ELF-1 (cell line): ENCODE measurements at places on chromosomes 4 and X.
A peak's percentile ranks its signal among the peaks of the same experiment; 100 is the strongest.

DNA sequence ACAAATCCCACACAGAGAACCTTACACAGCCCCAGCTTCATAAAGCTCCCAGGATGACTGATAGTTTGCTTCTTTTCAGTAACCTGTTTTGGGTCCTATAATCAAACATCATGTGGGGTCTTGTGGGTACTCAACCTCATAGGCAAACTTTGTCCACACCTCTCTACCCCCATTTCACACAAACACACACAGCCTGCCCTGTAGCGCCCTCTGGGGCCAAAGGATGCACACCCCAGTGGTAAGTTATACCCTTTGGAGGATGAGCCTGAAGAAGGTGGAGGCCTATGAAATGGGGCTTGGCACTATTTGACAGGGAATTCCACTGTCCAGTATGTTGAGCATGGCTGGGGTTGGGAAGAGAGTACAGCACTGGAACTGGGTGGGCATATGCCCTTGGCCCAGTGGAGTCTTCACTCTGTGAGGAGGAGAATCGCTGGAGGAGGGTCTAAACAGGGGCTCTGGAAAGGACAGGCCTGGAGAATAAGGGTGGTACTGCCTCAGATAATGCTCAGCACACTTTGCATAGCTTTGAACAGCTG is 30.5 kb upstream of the COL25A1 start:
- DNase-seq = peak; percentile 54

DNA sequence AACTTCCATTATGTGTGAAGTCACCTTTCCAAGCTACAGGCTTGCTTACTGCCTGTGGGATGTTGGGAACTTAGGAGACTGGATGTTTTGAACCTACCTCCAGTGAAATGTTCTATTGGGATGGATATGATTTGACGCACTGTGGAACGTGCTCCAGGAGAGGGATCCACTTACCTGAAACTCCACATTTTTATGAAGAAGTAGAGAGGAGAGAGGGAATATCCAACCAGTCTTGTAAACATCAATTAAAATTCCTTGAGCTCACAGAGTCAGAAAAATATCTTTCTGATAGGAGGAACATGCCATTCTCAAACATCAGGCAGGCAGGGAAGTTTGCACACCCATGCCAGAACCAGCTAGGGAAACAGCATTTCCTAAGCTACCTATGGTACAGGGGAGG is 91.1 kb upstream of the MAOA start:
- DNase-seq = no peak

DNA sequence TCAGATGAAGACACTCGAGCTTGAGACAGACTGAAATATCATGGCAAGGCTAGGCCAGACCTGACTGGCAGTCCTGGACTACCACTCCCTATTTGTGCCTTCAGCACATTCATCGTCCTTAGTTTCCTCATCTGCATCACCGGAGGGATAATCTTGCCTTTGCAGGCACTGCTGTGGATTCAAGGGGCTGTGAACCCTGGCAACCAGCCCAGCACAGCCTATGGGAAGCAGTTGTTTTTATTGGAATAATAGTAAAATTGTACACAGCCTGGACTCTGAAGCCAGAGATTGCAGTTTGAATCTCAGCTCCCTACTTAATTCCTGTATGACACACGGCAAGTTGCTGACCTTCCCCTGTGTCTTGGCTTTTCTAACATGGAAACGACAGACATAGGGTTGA is 161.0 kb downstream of the NSUN7 start:
- DNase-seq = no peak

DNA sequence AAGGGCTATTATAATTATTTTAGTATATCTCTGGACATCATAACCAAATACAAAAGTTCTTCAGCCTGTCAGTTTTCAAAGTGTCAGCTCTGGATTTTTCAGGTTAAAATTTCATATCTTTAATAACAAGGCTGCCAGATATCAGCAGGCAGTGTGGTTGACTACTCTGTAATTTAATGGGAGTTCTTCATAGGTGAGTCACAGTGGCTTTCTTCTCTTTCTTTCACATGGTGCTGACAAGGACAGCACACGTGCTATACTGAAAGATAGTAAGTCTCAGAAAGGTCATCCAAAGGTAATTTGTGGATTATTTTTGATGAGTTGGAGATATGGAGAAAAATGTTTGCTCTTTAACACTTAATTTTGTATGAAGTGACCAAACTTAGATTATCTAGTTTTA is 43.2 kb downstream of the GALNT7 start:
- no peak for DNase-seq

GRCh38 chr4:184097241-184097605 is 120.5 kb downstream of the ENPP6 start:
- DNase-seq = peak; percentile 80

DNA sequence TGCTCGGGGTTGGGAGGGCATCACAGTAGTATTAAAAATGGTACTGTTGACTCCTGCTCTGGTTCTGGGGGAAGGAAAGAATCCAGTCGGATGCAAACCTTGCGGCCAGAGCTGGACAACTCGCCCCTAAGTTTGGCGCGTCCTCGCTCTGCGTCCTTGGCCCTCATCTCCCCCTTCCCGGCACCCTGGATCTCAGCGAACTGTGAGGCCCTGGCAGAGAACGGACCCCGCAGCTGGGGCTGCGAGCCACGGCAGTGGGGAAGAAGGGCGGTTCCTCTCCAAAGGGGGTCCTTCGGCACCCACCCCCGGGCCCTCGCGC is 14.0 kb downstream of the ARHGEF6 start:
- no peak for DNase-seq

- no peak for DNase-seq
Observed at GRCh38 chr4:129543299-129543698, 447.3 kb downstream of the C4orf33 start.

DNA sequence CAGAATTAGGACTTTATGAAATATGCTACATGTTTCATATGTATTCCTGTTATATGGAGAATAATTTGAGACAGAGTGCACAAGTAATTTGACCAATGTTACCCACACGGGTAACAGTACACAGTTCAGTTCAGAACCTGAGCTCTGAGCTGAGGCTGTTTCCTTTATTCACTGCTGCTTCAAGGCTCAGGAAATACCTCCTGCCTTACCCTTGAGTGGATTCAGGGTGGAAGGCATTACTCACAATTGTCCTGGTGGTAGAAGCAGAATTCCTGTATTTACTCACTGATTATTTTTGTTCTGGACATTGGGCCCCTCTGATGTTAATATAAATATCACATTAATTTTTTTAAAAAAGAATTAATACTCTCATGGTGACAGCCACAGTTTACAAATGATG is 73.5 kb upstream of the CAMK2D start:
- no peak for DNase-seq

GRCh38 chr4:121252224-121252806 is 88.2 kb upstream of the TNIP3 start:
- peak; percentile 71 for DNase-seq

DNA sequence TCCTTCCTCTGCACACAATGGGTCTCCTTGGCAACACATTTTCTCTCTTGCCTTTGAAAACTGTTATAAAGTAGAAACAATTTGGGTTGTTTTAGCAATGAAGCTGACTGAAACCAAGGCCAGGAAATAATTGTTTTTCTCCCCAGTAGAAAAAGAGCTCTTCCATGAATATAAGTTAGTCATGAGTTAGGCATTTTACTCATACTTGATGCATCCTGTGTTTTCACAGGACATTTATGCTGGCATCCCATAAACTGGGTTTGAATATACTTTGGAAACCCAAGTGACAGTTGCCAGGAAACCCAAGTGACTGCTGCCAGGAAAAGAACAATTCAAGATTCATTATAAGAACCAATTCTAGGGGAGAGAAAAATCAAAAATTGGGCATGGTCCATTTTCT is 128.6 kb upstream of the NPY2R start:
- no peak for DNase-seq

DNA sequence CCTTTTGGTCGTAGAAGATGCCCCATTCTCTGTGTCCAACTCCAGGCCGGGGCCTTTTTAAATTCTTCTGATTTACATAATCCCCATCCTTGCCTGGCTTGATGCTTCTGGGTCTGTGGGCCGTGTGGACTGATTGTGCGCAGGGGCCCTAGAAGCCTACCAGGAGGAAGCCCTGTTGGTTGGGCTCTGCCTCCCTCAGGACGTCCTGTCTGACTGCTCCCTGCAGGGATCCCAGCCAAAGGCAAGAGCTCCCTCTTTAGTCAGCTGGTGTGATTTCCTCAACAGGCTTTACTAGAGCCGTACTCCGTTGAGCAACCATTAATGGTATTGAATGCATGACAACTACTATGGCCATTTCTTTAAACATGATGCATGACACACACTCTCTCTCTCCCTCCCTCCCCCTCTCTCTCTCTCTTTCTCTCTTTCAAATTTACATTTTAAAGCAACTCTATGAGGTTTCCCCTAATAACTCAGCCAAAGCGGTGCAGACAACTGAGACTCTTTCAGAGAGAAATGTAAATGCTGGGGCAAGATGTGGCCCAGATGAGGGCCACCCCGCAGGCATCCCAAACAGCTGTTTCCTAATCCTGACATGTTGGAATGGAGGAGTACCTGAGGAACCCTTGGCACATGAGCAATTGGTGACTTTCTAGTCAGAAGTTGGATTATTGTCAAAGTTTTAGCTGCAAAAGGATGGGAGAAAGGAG is 117.3 kb downstream of the DRD5 start:
- DNase-seq = peak; percentile 84

DNA sequence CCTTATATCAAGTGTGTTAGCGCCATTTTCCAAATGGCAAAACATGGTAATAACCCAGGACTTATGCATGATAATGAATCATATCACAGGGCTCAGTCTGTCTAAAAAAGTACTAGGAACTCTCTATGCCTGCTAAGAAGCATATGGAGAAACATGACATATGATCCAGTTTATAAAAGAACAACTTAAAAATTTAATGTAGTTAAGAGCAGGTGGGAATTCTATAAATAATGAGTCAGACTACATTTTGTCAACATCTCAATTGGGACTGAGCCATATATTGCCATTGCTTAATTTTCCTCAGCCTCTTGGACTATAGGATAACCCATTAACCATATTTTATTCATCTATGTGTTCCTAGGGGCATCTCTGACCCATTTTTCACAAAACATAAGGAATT is 360.4 kb upstream of the AGA start:
- DNase-seq = no peak

DNA sequence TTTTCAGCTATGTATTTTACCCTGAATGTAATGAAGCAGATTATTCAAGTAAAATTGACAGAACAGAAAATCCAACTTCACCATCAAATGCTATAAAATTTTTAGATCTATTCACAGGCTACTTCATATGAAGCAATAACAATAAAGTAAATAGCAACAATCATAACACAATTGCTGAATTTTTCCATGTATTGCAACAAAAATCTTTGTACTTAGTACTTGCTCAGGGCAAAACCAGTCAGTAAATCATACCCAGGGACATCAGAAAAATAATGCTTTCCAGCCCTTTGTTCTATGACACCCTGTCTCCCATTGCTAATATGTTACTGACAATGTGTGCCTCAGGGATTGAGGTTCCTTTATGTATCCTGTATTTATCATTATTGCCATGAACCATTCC is 15.5 kb downstream of the TNIP3 start:
- DNase-seq = no peak

DNA sequence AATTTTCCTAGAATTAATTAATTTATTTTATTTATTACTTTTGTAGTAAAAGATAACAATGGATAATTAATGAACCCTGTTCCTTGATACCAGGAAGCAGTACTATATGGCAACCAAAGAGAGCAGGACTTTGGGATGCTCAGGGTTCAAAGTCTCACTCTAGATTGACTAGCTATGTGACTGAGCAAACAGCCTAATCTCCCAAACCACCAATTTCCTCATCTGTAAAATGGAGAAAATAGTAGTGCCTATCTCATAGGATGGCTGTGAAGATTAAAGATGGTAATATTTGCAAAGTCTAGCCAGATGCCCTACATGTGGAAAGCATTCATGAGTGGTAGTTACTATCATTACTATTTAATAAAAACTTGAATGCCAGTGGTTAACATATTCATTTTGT is 97.6 kb downstream of the PRDM5 start:
- no peak for DNase-seq

DNA sequence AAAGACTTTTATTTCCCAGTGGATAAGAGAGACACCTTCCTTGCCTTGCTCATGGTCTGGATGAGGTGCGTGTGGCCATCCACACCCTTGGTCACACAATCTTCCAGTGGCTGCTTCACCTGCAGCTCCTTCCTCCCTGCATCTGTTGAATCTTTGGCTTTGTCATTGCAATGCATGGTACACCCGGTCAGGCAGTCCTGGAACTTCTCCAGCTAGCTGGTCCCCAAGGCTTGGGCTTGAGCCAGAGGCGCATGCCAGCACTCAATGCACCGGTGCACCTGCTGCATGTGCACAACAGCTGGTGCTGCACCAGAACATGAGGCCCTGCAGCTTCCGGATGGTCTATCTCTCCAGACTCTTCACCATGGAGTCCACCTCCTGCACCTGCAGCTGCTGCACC is 31.7 kb downstream of the SCML1 start:
- DNase-seq = no peak

DNA sequence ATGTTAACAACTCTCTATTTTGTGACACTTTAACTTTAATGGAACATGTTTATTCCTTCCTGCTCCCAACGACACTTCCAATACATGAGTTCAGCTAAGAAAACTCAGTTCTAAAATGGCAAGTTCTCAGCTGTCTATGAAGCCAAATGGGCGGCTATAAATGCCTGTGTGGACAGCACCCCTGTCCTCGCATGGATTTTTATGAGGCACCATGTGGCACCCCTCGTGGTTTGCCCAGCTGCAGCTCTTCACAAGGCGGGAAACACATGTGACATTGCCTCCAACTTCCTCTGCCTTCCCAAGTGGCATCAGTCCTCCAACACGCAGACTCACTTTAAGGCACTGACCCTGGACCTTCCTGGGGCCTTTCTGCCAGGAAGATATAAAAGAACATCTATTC is 48.0 kb downstream of the SH3RF1 start:
- DNase-seq = no peak

- no peak for DNase-seq
Observed at GRCh38 chr4:32268863-32269262, 1548.7 kb downstream of the PCDH7 start.

GRCh38 chr4:78880874-78881492 is 58.3 kb downstream of the PAQR3 start:
- DNase-seq = no peak

DNA sequence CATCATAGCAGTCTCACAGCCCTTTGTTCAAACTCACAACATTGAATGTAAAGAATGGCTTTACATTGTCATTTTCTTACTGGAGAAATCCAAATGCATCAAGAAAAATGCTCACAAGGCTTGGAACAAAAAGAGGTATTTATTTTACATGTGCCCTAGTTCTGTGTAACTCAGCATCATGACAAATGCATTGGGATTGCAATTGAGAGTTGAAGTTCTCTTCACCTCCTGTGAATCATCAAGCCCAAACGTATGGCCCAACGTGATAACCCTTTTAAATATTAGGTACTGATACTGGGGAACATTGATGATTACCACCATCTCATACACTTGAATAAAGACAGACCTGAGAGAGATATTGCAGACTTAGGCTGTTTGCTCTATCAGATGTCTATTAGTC is 61.6 kb downstream of the GASK1B start:
- no peak for DNase-seq

DNA sequence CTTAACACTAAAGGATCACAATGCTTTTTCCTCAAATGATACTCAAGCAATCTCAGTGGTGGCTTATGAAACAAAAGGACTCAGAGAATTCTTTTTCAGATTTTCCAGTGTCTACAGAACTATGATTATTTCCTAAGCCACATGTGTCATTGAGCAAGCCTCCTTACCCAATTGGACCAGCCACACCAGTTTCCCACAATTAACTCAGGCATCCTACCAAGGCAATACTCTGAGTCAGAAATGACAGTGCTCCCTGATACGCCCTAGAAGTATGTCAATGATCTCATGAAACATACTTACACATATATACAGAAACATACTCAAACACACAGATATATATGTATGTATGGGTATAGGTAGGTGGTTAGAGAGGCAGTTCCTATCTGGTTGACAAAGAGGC is 4.8 kb downstream of the ADAMTS3 start:
- DNase-seq = no peak
